CD4-positive, alpha-beta T cell treated with Interleukin-17A for 1 hour (primary cell): ENCODE measurements at places on chromosomes 3 and 15.
A peak's percentile ranks its signal among the peaks of the same experiment; 100 is the strongest.

GRCh38 chr15:34334672-34335071, 2.9 kb downstream of the SLC12A6 start:
- no peak for DNase-seq

DNA sequence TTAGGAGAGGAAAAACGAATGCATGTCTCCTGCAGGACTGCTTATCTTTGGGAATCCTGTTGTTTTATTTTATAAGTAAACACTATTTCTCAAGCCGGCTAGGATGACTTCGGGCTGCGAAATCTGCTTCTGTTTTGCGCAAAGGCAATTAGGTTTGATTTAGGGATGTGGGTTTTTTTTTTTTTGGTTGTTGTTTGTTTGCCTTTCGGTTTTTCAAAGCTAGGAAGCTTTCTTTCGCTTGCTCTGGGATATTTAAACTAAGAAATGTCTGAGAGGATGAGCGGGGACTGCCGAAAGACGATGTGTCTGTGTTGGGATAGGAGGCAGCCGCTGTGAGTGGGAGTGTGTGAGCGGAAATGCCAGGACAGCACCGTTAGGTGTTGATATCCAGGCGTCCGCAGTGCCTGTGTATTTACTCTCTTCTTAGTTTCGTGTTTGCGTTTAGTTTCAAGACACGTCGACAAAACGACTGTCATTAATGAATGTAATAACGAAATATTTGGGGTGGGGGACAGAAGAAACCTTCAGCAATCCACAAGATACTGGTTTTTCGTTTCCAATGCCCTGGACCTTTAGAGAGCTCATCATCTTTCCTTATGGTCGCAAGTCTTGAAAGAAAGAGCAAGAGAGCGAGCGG, 604 bp downstream of the ISL2 start:
- DNase-seq, result peak; percentile 29

- DNase-seq, result no peak
These were observed 54.4 kb upstream of the THUMPD3 start for GRCh38 chr3:9308298-9308990.

DNA sequence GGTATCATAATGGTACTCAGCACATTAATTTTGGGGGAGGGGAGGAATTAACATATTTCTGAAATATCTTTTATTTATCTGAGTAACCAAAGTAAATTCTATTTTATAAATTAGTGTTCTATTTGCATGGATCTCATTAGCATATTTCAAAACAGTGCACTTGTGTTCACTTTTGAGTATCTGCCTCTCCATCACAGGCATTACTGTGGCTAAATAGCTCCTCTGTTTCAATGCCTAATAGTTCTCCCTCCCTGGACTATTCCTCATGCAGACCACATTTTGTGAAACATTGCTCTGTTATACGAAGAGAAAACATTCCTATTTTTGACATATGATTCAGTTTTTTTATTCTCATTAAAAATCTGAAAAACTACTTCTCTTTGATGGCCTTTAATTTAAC, 1127.8 kb downstream of the TUSC7 start:
- DNase-seq, result no peak

- DNase-seq, result no peak
These were observed 1.7 kb downstream of the ANXA2 start for GRCh38 chr15:60396100-60396499.

DNA sequence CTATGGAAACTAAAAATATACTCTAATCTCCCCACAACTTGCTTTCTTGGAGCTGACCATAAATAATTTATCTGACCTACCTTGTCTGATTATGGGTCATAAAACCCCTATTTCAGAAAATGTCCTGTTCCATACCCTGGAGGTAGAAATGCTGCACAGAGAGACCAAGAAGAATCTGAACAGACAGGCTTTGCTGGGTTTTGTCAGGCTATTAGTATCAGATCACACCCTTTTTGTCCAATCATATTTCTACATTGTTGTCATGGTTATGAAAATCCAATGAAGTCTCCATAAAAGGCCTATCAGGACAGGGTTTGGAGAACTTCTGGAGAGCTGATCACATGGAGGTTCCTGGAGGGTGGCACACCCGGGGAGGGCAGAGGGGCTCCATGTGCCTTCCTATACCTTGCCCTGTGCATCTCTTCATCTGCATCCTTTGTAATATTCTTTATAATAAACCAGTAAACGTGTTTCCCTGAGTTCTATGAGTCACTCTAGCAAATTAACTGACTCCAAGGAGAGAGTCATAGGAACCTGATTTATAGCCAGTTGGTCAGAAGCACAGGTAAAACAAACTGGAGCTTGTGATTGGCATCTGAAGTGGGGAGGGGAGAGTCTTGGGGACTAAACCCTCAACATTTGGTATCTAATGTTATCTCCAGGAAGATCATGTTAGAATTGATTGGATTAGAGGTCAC, 58.1 kb downstream of the NGLY1 start:
- no peak for DNase-seq

DNA sequence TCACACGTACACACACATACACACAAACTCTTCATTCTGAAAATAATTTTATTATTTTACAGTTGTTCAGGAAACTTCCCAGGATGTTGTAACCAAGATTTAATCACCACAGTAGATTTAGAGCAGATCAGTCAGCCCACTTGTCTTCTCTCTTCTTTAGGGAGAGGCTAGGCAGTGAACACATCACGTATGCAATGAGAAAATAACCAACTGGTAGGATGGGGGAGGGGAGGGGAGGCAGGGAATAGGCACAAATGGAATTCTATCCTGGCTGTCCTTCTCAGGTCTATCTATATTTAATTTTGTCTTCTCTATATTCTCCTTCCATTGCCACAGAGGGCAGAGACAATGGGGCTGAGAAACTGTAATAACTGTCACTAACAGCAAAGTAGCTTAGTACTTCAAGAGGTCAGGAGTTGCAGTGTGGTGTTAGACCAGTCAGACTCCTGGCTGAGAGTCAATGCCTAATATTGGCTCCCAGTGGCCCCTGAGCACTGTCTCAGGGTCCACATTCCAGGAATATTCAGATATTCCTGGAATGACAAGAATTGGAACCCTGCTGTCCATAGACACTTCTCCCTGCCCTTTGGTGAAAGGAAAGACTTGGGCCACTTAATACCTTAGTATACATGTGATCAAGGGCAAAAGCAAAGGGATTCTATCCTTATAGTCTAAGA, 2.6 kb upstream of the HCLS1 start:
- DNase-seq, result no peak

DNA sequence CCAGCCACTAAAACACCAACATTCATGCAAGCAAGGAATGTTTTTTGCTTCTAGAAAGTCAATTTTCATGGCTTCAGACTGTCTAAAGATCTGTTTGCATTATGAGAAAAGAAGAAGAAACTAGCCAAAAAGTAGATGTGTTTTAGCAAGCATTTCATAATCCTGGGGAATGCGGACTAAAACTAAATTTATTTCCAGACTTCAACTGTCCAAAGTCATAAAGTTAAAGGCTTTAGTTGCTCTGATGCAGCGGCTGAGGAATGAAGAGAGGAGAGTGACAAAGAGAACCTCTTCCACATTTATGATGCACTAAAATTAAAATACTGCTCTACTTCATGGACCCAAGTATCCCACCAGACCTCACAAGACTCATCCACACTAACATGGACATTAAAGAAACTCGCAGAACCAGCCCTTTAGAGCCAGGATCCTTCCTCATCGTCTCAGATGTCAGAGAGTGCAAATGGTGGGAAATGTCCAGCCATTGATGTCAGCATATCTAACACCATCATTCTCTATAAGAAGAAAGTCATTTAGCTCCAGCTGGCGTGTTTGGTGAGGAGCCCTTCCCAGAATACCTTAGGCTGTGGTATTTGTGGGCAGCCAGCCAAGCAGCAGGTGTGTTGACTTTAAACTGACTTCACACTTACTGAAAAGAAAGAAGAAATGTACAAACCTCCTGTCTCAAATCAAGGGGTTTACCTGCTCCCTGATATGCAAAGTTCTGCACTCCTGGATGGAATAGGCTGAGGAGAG, 17.4 kb downstream of the FYCO1 start:
- DNase-seq, result peak; percentile 56

DNA sequence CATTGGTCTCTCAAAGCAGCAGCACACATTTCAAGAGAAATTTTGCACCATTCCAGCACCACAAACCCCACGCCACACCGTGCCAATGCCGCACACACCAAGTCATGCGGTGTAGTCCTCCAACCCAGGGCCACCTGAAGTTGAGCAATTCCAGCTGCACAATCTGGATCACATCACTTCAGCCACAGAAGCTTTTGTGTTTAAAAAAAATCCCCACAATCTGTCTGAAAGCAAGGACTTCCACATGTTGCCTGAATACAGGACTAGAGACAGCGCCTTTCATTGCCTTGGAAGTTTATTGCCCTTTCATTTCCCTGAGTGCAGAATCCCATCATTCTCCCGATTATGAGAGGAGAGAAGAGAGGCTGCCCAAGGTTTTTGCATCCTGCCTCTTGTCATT, 175.6 kb upstream of the BCL6 start:
- no peak for DNase-seq

DNA sequence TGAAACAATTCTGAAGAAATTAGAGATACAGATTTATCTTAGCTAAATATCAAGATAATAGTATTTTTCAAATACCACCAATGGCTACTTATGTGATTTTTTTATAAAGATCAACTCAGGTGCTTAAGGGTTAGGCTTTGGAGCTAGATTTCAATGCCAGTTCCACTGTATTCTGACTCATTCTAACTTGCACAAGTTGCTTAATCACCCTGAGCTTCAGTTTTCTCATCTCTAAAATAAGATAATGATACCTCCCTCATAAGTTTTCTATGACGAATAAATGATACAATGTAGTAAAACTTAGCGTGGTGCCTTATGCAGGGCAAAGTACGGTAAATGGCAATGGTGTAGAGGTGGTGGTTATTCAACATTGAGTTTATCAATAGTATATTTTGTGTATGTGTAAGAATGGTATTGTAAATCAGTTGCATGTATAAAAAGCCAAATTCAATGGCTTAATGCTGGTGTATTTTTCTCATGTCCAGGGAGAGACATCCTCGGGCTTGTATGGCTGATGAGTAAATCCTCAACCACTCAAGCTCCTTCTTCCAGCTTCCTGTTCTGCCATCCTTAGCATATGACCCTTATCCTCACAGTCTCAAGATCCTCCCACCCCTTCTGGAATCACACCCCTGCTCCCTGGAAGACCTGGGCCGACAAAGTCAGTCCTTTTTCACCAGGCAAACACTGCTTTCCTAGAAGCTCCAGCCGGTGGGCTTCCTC, 505.9 kb upstream of the CFAP20DC start:
- DNase-seq, result no peak

DNA sequence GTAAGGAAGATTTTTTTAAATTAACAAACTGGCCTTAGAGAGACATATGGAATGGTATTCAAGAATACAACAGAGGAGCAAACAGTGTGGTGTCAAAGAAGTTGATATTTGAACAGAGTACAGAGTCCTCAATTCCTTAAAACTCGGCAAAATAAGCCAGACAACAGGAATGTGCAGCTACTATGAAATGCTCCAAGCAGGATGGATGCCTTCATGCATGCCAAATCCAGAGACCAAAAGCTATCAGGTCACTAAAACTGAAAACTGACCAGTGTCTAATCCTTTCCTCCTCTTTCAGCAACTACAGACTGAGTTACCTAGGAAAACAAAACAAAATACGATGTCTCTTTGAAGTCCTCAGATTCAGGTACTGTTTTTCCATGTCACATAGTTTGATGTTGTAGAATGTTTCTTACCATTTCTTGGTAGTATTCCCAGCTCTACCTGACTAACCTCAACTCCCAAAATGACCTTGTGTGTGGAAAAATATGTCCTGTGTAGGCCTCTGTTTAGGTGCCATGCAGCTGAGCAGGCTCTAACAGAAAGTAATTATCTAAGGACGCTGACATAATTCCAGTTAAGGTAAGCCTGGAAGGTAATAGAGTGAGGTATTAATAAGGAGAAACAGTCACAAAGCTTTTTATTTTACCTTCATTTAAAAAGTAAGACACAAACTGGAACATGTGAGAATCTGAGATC, 46.9 kb downstream of the TBL1XR1 start:
- no peak for DNase-seq
